ENCODE measurements at places on chromosomes 3 and 15. TPM values are rescaled to one million over a fixed set of nuclear protein-coding genes. Genes with fewer than 3 reads are reported as not detected.

PSMA4 gene
- total RNA-seq: 112 TPM

- DNase-seq: no peak
Measured at GRCh38 chr3:172142051-172142863, 102.9 kb downstream of the FNDC3B start.

ECE2 gene
- total RNA-seq: not detected

SNX4 gene
- total RNA-seq: 41.4 TPM

DNA sequence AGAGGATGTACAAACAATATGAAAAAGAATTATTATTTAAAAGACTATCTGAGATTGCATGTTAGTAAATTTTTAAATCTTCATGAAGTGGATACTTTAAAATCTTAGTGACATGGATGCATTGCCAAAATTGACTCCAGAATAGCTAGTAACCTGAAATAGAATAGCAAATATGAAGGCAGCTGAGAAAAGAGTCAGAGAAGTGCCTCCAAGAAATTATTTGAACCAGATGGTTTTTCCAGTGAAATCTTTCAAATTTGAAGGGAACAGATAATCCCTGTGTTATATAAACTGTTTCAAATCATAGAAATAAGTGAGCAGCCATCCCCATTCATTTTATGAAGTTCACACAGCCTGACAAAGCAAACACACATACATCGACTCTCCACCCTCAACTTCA is 29.6 kb downstream of the FSIP1 start:
- no peak for DNase-seq

OXTR gene
- 0.55 TPM for total RNA-seq

MYRIP gene
- 5.9 TPM for total RNA-seq

DNA sequence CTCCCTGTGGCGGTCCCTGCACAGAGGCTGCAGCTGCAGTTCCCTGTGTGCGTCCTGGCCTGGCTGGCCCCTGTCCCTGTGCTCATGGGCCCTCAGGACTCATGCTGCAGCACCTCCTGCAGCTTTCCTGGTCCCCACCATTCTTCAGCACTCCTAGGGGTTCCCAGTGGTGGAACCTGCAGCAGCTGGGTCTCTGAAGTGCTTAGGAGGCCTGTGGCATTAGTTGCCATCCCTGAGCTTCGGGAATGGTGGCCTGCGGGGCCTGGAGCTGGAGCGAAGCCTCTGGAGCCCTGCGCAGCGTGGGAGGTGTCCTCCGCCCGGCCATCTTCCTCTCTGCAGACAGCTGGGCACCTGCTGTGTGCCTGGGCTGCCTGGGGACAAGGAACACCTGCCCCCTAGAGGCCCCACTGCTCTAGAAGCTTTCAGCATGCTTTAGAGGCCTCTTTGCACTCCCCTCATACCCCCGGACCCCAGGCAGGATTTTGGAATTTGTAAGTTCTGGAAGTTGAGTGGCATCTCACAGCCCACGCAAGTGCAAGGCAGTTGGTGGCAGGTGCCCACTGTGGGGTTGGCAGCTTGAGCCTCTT is 13.1 kb downstream of the PLXNA1 start:
- DNase-seq: no peak

DNA sequence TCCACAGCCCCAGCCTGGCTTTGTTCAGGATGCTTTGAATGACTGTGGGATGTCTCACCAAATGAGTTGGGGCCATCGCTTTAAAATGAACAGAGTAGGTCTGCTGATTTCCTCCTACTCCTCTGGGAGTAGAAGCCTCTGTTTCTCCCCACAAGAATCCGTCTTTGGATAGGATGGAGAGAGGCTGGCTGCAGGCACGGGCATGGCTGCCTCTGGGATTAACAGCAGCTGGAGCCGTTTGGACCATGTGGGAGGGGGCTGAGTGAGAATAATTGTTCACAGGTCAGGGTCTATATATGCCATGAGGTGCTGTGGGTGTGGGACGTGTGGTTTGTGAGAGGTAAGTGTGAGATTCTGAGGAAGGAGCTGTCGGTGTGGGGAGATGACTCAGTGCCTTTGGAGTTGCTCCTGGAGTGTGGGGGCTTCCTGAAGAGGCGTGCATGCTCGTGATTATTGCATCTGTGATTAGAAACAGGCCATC is 48.0 kb upstream of the APEH start:
- DNase-seq: no peak

DNA sequence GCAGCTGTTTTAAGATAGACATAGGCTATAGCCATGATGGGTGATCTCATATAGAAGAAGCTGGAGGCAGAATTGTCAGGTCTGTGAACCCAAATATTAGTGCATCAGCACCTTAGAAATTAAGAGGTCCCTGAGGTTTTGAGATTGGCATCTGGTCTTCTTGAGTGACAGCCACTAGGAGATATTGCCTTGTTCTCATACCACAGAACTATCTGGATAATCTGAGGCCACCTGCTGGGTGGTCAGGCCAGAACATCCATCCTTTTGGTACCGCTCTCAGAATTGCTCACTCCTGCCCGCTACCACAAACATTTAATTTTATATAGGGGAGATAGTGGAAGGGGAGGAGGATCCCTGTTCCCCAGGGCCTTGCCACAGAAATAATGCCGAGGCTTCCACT is 210.6 kb upstream of the ZPLD1 start:
- DNase-seq: no peak

GRCh38 chr3:122294359-122294758 is 30.7 kb upstream of the CSTA start:
- DNase-seq: no peak

ARNT2 gene
- total RNA-seq: 12.9 TPM

- DNase-seq: no peak
Measured at GRCh38 chr15:37094915-37095711, 5.2 kb downstream of the MEIS2 start.

- DNase-seq: no peak
Measured at GRCh38 chr3:37402351-37402750, 228.0 kb upstream of the LRRFIP2 start.

- DNase-seq: peak; percentile 84
Measured at GRCh38 chr15:33068511-33068990, 126.0 kb downstream of the FMN1 start.
